ENCODE measurements at places on chromosomes 6 and 20.

DNA sequence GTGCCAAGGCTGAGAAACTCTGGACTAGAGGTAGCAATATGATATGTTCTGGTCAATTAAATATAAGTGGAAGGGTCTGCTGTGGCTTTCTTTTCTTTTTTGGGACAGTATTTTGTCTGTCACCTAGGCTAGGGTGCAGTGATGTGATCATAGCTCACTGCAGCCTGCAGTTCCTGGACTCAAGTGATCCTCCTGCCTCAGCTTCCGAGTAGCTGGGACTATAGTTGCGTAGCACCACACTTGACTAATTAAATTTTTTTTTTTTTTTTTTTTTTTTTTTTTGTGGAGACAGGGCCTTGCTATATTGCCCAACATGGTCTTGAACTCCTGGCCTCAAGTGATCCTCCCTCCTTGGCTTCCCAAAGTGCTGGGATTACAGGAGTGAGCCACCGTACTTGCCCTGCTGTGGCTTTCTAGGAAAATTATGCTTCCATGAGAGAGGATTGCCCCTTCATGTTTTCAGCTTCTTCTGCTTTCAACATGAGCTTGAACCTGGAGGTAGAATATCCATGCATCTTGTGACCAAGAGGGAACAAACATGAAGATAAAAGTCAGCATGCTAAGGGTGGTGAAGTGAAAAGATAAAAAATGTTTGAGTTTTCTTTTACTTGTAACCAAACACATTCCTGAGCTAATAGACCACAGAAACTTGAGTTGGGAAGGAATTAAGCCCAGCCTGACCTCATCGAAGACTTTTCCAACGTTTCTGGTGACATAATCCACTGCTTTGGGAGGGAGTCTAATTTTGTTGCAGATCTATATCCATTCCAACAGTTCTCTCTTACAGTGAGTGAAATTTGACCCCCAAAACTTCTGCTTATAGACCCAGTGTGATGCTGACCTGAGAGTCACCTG lies 75.1 kb downstream of the CARMIL1 start:
- no peak for DNase-seq

- DNase-seq: peak; percentile 37
Observed at GRCh38 chr6:31005249-31006020, 4.8 kb upstream of the MUC22 start.

DNA sequence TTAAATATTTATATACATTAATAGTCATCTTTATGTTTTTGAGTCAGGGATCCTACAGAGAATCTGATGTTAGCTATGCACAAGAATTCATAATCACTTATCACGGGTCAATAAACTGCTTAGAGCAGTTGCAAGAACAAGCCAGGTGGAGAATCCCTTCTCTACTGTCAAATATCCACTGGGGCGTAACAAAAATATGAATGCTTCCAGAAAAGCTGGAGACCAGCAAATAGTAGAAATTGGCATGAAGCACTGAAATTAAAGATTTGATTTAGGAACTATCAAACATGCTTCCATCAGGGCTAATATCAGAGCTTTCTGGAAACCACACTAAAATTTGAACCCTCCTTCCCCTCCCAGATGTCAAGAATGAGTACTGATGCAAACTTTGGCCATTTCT lies 37.3 kb downstream of the ADGRG6 start:
- DNase-seq: no peak

GRCh38 chr20:33656783-33657703 lies 5.1 kb upstream of the C20orf144 start:
- no peak for DNase-seq

DNA sequence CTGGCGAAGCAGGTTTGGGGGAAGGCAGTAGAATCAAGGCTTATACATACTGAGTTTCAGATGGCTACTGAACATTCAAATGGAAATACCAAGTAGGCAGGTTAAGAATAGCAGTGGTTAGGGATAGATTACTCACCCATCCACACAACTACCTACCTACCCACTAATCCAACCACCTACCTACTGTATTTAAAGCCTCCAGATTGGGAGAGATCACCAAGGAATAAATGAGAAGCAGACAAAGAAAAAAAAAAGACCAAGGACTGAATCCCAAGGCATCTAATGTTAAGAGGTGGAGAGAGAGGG lies 68.3 kb upstream of the SMIM29 start:
- peak; percentile 44 for DNase-seq

DNA sequence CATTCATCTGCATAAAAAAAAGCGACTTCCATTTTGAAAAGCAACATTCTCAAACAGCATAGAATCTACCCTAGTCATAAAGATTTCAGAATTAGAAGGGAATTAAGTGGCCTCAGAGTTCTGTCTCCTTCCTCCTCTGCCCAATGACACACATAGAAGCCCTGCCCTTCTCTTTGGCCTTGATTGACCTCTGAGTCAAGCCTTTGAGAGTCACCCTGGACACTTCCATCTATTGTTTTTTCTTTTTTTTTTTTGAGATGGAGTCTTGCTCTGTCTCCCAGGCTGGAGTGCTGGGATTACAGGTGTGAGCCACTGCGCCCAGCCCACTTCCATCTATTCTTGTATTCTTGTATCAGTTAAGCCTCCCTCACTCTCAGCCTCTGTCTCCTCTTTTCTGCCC lies 44.8 kb upstream of the CTNNBL1 start:
- DNase-seq: no peak

GRCh38 chr20:63036291-63036690 lies 29.5 kb upstream of the BHLHE23 start:
- DNase-seq: no peak

DNA sequence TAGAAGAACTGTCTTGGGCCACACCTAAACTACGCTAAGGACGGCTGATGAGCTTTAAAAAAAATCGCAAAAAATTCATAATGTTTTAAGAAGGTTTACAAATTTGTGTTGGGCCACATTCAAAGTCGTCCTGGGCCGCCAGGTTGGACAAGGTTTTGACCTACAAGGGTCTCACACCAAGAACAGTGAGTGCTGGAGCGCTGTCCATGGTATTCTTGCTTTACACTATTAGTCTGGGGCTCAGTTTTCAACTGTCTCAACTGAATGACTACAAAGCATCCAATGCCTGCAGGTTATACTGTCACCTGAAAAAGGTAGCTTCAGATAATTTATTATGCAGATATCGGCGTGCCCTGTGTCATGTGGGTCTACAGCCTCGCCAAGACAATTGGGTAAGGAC lies 3.7 kb upstream of the FAXC start:
- DNase-seq: no peak

DNA sequence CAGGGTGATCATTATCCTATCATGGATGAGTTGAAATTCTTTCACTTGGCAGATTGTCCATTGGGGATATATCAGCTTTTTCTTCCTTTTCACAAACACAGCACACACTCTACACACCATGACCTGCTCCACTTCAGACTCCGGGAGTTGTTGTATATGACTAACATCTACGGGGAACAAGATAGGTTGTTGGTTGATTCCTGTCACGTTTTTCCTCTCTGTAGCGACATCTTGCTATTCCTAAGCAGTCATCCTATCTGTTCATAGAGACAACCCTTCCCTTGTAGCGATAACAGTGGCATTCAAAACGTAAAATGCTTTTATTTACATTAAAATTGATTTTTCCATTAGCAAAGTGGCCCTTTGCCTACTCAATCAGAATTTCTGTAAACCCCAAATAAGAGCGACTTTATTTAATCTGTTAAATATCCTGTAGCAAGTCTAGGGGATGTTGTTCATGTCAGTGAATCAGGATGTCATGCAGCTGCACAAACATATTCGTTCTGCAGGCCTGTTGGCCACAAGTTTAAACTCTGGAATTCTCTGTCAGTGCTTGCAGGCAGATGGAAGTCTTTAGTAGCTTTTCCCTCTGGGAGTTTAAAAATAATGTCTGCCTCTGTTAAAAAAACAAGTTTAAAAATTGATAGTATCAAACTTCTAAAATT lies 23.1 kb downstream of the PHACTR2 start:
- no peak for DNase-seq

DNA sequence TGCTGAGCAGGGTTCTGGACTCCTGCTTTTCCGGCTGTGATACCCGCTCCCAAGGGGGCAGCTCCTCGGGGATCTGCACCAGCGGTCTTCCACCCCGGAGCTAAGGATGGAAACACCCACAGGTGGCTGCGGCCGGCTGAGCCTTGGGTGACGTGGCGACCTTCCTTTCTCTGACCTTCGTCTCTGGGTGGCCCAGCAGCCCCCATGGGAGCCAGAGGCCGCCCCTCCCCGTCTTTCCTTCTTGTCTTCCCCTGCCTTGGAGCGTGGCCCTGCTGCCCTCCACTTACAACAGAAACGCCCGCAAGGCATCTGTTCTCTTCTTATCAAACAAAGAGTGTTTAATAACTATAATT lies 405.7 kb downstream of the TAF4 start:
- no peak for DNase-seq

- DNase-seq: no peak
Observed at GRCh38 chr6:2823104-2823850, 18.4 kb downstream of the SERPINB1 start.

DNA sequence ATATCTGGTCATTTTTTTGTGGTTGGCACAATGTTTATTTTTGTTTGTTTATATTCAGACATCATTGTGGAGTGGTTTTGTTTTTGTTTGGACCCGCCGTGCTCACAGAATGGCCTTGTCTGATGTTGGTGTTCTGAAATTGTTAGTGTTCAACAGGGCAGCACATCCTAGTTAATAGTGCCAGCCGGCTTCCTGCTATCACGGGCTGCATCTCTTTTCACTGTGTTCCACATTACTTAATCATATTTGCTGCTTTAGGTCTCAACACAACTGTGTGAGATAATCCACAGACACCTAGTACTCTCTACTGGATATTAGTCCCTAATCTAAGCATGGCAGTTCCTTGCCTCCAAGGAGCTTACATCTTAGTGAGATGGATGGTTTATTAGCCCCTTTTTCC lies 2.8 kb upstream of the EIF2S2 start:
- no peak for DNase-seq

- DNase-seq: peak; percentile 9
Observed at GRCh38 chr6:104940893-104941728, 15.8 kb upstream of the LIN28B start.

GRCh38 chr20:46273717-46274116 lies 34.6 kb downstream of the CDH22 start:
- no peak for DNase-seq

DNA sequence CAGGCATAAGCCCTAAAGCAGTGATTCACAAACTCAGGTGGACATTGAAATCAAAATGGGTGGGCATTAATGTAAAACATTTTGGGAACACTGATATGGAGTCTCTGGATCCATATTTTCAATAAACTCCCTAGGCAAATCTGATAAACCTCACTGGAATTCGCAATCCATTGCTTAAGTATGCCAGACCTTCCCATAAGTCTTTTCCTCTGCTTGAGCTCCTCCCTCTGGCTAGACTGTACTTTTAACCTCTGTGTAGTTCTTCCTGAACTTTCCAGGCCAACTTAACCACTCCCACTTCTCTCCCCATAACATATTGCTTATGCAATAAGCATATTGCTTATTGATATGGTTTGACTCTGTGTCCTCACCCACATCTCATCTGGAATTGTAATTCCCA lies 629.7 kb upstream of the IMPG1 start:
- DNase-seq: no peak

DNA sequence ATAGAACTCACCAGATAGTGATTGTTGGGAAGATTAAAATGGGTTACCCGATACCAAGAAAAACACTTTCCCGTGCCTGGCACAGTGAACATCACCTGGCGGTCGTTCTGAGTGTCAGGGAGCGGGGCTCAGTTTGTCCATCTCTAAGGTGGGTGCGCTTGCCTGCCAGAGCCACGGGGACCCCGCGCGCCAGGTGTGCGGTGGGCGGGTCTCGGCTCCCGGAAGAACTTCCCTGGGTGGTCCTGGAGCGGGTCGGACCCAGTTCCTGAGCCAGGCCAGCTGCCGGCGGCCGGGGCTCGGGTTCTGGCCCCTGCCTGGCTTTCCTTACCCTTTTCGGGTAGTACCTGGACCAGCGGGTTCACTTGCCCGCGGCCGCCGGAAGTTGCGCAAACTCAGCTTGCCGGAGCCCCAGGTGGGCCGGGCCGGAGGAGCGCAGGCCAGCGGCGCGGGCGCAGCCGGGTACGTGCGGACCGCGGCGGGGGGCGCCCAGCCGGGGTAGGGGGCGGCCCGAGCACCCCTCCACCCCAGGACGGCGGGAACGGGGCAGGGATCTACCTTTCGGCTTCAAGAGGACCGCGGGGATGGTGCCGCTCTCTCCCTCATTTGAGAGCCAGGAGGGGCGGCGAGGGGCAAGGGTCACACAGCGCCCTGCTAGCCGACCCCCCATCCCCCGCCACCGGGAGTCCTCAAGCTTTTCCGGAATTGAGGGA lies 7.5 kb downstream of the FAM110A start:
- DNase-seq: no peak

Measured in GM12865 (cell line).